ENCODE measurements at places on chromosomes 13 and 19.
A peak's percentile ranks its signal among the peaks of the same experiment; 100 is the strongest.

- peak; percentile 82 for DNase-seq
These were observed 113.0 kb downstream of the TEX26 start for GRCh38 chr13:31045286-31046081.

DNA sequence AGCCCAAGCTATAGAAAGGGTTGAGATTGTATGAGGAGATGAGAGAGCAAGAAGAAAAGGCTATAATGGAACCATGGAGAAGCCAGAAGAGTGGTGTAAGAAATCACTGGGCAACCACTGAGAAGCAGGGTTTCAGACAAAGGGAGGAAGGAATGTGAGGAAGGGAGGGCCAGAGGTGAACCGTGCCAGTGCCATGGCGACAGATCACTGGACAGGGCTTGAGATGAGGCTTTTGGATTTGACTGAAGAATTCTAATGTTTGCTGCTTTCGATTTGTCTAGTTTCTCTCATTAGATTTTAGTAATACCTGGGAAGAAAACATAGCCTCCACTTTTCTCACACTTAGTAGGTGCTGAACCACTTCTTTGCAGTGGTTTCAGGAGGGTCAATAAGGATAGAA lies 6.3 kb upstream of the GPR183 start:
- DNase-seq, result no peak

DNA sequence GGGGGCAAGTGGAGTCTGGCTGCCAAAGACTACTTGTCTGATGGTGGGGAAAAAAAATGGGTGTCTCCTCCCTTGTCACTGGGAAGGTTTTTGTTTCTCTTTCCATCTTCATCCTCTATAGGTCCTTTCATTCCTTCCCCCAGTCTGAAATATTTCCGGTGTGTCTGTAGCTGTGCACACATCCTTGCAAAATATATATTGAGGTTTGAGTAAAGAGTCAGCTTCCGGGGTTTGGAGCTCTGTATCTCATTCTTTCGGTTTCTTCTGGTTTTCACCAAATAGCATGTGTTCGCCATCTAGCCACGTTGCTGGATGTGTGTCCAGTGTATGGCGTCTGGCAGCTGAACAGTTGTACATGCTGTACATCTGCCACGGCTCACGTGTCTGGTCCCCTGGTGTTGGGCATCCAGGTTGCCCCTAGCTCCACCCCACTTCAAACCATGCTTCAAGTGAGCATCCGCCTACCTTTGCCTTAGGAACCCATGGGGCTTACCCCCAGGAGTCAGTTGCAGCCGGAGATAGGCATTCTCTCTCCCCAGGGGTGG lies 142.2 kb downstream of the SIPA1L3 start:
- DNase-seq, result no peak

GRCh38 chr19:3784607-3785450 lies 1.4 kb downstream of the MATK start:
- DNase-seq, result no peak

DNA sequence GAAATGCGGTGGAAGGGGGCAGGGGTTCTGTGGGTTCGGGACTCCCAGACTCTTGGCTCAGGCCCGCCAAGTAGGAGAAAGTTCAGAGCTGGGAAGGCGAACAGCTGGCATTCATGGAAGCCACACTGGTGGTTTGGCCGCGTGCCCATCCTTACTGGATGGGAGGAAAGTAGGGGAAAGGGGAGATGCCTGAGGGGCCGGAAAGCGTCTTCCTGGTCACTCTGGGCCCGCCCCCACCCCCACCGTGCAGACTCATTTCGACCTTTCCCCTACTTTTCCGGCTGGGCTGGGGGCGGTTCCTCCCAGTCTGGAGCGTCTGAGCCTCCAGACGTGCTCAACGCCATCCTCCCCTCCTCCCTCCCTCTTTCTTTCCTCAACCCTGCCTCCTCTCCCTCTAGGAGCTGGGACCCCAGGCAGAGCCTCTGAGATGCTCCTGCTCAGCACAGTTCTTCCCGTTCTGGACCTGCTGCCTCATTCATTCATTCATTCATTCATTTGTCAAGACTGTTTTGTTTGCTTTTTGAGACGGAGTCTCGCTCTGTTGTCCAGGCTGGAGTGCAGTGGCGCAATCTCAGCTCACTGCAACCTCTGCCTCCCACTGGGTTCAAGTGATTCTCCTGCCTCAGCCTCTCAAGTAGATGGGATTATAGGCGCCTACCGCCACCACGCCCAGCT lies 3.5 kb downstream of the ANGPTL4 start:
- DNase-seq, result peak; percentile 88

GRCh38 chr13:38888309-38888708 lies 102.3 kb downstream of the STOML3 start:
- DNase-seq, result no peak

DNA sequence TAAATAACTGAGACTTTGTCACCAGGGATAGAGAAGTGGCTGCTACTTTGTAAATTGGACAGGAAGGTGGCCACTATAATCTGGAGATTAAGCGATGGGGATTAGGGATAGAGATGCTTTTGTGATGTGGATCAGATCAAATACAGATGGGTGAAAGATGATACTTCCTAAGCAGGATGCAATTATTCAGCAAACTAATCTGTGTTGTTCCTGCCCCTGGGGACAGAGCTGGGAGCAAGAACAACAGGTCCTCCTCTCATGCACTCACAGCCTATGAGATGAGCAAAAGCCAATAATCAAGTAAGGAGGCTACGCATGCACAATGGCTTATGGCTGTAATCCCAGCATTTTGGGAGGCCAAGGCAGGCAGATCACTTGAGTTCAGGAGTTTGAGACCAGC lies 4.6 kb downstream of the RGL3 start:
- no peak for DNase-seq

GRCh38 chr19:56099638-56100539 lies 21.2 kb downstream of the ZNF787 start:
- no peak for DNase-seq

DNA sequence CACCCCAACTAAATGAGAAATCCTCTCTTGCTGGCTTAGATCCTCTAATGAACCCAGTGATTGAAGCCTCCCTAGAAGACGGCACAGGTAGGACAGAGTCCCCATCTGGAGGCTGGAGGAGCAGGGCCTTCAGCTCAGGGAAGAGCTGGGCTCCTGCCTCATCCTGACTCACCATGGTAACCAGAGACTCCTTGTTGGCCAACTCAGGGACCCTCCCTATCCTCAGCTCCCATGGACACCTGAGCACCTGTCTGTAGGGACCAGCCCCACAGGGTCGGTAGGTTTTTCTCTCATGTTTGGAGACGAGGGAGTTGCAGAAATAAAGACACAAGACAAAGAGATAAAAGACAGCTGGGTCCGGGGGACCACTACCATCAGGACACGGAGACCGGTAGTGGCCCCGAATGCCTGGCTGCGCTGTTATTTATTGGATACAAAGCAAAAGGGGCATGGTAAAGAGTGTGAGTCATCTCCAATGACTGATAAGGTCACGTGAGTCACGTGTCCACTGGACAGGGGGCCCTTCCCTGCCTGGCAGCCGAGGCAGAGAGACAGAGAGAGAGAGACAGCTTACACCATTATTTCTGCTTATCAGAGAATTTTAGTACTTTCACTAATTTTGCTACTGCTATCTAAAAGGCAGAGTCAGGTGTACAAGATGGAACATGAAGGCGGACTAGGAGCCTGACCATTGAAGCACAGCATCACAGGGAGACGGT lies 26.6 kb downstream of the SIGLEC7 start:
- no peak for DNase-seq

GRCh38 chr13:46519182-46519581 lies 33.8 kb upstream of the LRCH1 start:
- no peak for DNase-seq

DNA sequence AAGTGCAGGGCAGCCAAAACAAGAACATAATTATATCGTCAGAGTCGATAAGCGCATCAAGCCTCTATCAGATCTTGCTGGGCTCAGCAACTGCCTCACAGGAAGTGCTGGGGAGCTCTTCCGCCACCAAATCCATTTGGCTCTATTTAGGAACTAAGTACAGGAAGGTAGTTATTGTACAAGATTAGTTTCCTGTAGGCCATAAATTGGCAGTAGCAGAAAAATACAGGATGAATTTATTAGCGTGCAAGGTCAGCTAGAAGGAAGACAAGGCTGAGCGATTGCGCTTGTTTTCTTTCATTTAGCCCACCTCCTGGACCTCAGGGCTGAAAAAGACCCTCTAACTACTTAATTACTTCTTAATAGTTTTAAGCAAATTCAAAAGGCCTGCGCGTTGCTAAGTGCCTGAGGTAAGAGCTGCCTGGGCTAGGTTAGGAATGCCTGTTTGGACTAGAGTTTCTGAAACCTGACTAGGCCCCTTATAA lies 118.5 kb downstream of the IRS2 start:
- DNase-seq, result no peak

- no peak for DNase-seq
These were observed 5.8 kb downstream of the AMER2 start for GRCh38 chr13:25166306-25166705.

Data from mucosa of gallbladder (tissue), 1 donor.